ENCODE measurements at places on chromosomes 3 and 15.

DNA sequence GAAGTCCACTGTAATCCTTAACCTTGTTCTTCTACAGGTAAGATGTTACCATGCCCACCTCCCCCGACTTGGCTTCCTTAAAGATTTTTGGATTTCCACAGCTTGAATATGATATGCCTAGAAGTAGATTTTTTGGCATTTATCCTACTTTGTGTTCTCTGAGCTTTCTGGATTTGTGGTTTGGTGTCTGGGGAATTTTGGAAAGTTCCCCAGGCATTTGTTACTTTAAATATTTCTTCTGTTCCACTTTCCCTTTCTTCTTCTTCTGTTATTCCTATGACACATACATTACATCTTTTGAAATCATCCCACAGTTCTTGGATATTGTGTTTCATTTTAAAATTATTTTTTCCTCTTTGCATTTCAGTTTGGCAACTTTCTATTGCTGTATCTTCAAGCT lies 122.1 kb upstream of the TMEM108 start:
- no peak for DNase-seq

GRCh38 chr3:127212231-127212630 lies 19.3 kb downstream of the PRR23E start:
- DNase-seq, result no peak

DNA sequence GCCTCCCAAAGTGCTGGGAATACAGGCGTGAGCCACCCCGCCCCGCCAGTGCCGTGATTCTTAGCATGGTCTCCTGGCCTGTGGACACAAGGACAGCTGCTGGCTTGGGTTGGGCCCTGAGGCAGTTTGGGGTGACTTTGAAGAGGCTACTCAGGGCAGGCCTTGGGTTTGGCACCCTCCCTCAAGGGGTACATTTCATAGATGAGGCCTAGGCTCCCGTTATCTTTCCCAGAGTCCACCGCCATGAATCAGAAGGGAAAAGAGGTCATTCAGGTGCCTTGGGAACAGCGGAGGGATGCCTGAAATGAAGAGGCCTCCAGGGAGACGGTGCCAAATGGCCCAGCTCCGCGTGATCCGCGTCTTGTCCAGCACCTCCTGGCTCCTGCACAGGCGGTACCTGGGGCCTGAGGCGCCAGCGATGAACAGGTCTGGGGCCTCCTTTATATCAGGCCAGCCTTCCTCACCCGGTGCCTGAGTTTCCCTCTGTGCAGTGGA lies 9.3 kb downstream of the GNAI2 start:
- no peak for DNase-seq

GRCh38 chr3:50525987-50526386 lies 22.6 kb upstream of the CACNA2D2 start:
- peak; percentile 11 for DNase-seq

GRCh38 chr15:79376383-79376782 lies 55.8 kb upstream of the MINAR1 start:
- no peak for DNase-seq

DNA sequence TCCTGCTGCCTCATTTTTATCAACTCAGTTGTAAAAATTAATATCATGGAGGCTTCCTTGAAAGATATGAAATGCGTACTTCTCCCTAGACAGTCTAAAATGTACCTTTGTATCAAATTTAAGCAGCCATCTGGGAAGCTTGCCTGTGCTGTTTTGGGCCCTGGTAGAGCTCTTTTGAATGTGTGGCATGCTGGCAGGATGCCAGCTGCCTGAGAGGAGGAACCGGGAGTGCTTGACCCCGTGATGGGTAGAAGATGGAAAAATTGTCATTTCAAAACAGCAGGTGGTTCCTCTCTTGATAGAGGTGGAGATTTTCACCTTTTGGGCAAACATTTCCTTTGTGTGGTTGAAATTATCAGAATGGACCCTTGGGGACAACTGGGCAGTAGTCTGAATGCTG lies 245.3 kb downstream of the RPLP1 start:
- no peak for DNase-seq

GRCh38 chr3:157427901-157428300 lies 8.7 kb upstream of the PTX3 start:
- no peak for DNase-seq

GRCh38 chr3:88301996-88302393 lies 152.2 kb downstream of the C3orf38 start:
- no peak for DNase-seq

Data from activated CD8-positive, alpha-beta memory T cell treated with anti-CD3 and anti-CD28 coated beads for 1 hour (primary cell).